ENCODE measurements at places on chromosomes 4 and X.

DNA sequence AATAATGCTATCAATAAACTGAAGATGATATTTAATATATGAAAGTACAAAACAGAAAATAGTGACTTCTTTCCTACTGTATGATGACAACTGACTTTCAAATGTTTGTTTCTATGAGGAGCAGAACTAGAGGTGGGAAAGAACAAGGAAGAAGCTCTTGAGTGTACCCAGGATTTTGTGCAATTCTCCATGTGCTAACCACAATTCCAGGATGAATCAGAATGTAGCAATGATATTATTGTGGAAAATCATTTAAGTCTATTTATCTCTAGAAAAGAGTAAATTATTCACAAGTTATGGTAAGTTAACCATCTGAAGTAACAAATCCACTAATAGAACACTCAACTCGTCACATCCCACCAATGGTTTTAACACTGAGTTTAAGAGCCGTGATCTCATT lies 324.1 kb upstream of the EMCN start:
- DNase-seq: no peak

GRCh38 chr4:175776217-175776616 lies 35.8 kb downstream of the GPM6A start:
- DNase-seq: no peak

DNA sequence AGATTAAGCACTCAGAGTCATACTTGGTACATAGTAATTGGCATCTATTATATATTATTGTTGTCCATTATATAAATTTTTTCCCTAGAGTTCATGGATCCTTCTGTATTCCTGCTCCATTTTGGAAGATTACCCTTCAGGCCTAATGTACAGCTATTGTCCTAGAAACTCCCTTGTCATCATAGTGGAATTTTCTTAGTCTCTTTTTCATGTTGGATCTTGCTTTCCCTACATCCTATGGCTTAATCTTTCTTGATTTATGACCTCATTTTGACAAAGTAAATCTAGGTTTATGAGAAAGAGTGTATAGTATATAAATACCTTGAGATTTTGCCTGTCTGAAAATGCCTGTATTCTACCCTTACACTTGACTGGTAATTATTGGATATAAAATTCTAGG lies 22.1 kb downstream of the ARMCX4 start:
- DNase-seq: no peak

DNA sequence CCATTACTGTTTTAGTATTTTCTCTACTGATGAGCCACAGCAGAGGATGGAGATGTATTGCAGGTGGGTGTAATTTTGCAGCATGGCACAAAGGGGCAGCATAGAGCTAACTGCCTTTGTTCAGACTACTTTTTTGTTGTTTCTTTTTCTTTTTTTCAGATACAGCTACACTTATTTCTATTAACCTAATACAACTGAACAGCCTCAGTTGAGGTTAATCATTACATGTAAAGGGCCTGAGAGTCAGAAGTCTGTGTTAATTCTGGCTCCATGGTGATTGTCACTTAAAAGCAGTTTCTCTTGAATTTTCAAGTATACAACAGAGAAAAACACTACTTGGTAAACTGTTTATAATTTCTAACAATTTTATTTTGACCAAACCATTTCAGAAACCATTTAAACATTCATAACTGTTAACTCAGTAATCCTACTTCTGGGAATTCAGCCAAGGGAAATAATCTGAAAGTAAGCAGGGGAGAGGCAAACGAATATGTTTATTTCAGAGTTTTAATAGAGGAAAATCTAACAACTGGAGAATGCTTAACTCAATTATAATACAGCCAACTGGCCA lies 13.9 kb upstream of the PPEF2 start:
- DNase-seq: peak; percentile 43

- peak; percentile 43 for DNase-seq
These were observed 91.8 kb downstream of the MAB21L2 start for GRCh38 chr4:150673793-150674192.

DNA sequence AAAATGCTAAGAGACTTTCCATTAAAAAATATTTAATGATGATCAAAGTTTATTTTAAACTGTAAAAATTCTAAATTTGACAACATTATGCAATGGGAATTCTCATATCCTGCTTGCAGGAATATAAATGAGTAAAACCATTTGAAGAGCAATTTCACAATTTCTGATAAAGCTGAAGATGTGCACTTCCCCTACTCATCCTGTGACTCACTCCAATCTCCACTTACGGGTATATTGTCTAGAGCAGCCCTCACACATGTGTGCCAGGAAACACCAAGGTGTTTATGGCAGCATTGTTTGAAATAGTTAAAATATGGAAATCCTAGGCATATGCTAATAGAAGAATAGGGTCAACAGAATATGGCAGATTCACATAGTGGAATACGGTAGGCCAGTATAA lies 158.4 kb downstream of the PDHA2 start:
- no peak for DNase-seq

DNA sequence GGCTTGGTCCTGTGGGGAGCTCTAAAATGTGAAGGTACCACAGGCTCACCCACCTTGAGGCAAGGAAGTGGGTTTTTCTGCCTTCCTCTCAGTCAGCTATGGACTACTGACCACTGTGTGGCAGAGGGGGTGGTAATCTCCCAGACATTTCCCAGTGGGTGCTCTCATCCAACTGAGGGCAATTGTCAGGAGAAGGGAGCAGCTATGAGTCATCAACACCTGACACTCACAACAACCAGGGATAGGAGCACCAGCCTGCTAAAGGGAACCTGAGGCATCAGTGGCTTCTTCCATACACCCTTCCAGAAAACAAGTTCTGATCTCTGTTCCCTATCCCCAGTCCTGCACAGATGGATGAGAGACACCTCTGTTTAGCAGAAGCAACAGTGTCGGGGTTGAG lies 468.8 kb downstream of the BCOR start:
- DNase-seq: no peak

DNA sequence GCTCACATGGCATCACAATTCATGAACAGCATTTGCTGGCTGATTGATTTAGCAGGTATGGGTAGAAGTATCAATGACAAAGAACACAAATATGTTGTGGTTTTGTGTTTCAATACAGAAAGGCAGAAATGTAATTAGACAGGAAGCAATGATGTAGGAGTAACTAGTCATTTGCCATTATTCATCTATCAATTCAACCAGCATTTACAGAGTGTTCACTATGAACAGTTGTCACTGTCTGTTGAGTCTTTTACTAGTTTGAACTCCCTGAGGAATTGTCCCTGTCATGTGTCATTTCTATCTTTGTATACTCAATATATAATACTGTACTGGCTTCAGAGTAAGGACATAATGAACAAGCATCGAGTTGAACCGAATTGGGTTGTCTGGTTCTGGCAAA lies 51.5 kb upstream of the ARHGAP24 start:
- no peak for DNase-seq

GRCh38 chrX:10101269-10101668 lies 55.5 kb upstream of the CLCN4 start:
- DNase-seq: no peak

- DNase-seq: no peak
These were observed 29.6 kb downstream of the TEX11 start for GRCh38 chrX:70878902-70879301.

- DNase-seq: no peak
These were observed 557 bp upstream of the FAM53A start for GRCh38 chr4:1684506-1685234.

GRCh38 chrX:8586953-8587352 lies 122.3 kb downstream of the VCX3B start:
- DNase-seq: no peak

GRCh38 chr4:75036046-75036830 lies 103.3 kb downstream of the PARM1 start:
- DNase-seq: peak; percentile 64

GRCh38 chrX:1170243-1170642 lies 42.2 kb downstream of the CRLF2 start:
- DNase-seq: no peak

GRCh38 chr4:94757192-94758140 lies at the start of gene BMPR1B:
Gene BMPR1B (plus strand): TSS chr4:94757955. CDS start chr4:95104425, 346,470 bp downstream.
- DNase-seq: no peak

DNA sequence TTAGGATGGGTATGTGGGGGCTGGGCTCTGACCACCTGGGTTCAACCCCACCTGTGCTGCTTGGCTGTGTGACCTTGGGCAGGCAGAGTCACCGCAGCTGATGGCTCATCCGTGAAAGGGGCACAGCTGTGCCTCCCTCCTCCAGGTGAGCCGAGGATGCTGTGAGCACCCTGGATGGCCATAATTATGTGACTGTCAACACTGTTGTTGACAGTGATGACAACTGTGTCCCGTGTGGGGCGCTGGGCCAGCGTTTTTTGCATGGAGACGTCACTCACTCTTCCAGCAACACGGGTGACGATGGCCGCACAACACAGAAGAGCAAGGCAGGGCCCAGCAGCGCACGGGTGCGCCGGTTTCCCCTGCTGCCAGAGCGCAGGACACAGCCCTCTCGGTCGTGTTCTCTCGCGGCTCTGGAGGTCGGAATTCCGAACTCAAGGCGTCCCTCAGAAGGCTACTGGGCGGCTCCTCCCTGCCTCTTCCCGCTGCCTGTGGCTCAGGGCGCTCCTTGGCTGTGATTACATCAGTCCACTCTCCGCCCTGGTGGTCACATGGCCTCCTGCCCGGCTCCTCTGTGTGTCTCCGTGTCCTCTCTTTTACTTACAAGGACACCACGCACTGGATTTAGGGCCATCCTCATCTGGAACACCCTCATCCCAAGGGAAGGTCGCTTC lies 1.3 kb downstream of the SH3TC1 start:
- peak; percentile 82 for DNase-seq

DNA sequence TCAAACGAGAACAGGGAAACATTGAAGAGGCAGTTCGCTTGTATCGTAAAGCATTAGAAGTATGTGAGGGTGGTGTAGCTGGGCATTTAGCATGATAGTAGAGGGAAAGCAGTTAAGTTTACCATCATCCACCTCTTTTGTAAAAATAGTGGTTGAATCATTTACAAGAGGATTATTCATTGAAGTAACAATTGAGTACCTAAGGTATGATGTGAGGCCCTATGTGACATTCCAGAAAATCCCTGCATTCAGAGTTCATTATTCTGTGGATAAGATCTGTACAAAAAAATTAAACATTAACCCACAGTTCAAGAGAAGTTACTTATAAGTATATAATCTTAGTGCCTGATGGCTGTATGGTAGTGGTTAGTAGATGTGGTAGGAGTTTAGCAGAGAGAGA lies 22.2 kb upstream of the GCNA start:
- no peak for DNase-seq

DNA sequence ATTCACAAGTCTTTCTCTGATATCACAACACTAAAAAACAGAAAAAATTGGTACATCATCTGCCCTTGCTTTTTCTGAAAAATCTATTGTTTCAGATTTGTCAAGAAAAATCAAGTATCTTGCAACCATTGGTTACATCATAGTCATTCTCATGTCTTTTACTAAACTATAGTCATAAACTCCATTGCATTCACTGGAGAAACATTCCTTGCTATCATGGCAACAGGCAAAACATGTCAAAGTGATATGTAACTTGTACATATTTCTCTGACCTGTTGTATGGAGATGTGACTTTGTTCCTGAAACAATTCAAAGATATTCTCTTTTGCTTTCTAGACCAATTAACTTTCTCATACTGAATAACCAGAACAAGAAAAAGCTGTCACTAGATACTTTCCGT lies 121.9 kb upstream of the ANK2 start:
- no peak for DNase-seq

GRCh38 chrX:119505945-119506344 lies 37.7 kb downstream of the SLC25A5 start:
- no peak for DNase-seq

DNA sequence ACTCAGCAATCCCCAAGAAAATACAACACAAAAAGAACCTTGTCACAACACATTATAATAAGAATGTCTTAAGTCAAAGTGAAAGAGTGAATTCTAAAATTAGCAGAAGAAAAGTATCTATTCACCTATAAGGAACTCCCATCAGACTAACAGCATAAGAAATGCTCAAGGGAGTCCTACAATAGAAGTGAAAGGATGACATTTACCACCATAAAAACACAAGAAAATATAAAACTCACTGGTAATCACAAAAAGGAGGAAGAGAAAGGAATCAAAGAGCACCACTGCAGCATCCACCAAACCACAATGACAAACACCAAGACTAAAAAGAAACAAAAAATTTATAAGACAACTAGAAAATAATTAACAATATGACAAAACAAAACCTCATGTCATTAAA lies 257.0 kb upstream of the AGTR2 start:
- no peak for DNase-seq

DNA sequence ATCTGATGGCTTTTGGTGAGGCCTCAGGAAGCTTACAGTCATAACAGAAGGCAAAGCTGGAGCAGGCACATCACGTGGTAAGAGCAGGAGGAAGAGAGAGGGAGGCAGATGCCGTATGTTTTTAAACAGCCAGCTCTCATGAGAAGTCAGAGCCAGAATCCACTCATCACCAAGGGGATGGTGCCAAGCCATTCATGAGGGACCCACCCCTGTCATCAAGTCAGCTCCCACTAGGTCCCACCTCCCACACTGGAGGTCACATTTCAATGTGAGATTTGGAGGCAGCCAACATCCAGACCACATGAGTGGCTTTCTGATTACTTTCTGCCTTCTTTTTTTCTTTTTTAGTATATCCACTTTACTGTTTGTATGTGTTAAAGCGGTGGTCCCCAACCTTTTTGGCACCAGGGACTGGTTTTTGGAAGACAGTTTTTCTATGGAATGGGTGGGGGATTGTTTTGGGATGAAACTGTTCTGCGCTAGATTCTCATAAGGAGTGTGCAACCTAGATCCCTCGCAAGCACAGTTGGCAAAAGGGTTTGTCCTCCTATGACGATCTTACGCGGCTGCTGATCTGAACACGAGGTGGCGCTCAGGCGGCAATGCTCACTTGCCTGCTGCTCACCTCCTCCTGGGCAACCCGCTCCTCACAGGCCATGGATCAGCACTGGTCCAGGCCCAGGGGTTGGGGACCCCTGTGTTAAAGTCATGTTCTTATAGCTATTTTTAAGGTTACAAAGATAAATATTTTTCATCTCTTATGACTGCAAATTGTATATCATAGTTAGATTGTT lies 61.7 kb downstream of the SLIT2 start:
- DNase-seq: peak; percentile 1

DNA sequence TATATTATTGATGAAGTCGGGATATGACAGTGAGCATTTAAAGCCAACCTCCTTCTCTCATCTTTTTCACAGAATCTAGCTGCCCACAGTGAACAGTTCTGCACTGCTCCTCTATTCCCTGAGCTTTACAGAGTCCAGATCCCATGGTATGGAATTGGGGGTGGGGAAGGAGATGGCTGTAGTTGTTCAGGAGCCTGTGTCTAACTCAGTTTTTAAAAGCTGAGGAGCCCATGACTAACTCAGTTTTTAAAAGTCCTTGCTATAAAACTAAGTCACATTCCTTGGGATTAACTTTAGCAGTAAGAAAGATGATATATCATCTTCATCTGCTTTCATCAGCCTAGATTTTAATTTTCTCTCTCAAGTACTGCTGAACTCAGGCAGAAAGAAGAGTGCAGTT lies 96.4 kb upstream of the STIM2 start:
- no peak for DNase-seq

Measured in inflammatory macrophage treated with lipopolysaccharide for 4 hours (primary cell).